ENCODE measurements at places on chromosomes 5 and 9. TPM values are rescaled to one million over a fixed set of nuclear protein-coding genes. Genes with fewer than 3 reads are reported as not detected.

MARCOL gene
- not detected for polyA plus RNA-seq

LRRC19 gene
- 17.0 TPM for polyA plus RNA-seq

TAS2R1 gene
- 0.30 TPM for polyA plus RNA-seq

ASPN gene
- polyA plus RNA-seq, result 13.9 TPM

CER1 gene
- polyA plus RNA-seq, result 2.3 TPM

TMEM203 gene
- polyA plus RNA-seq, result 46.4 TPM

DBN1 gene
- polyA plus RNA-seq, result 239 TPM

NAIP gene
- polyA plus RNA-seq, result 30.7 TPM

PPP3R2 gene
- not detected for polyA plus RNA-seq

PIP5KL1 gene
- polyA plus RNA-seq, result 1.5 TPM

DNA sequence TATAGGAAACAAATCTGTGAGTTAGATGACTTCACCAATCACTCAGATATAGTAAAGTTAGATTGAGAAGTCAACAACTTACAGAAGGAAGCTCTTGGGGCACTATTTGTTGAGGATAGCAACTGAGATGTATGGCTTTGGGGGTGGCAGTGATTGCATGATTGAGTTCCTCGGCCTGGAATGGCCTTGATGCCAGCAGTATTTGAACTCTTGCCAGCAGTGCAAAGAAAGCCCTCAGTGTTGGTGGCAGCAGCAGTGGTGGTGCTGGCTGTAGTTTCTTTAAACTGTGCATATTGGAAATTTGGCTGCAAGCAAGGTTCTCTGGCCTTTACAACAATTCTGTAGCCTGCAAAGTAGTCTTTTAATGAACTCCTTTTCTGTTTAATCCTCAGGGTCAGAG is 41.4 kb upstream of the PJA2 start:
- no peak for DNase-seq

- no peak for DNase-seq
Measured at GRCh38 chr5:177984584-177985206, 11.3 kb downstream of the PROP1 start.

- no peak for DNase-seq
Measured at GRCh38 chr5:119318256-119318894, 37.4 kb upstream of the TNFAIP8 start.

DNA sequence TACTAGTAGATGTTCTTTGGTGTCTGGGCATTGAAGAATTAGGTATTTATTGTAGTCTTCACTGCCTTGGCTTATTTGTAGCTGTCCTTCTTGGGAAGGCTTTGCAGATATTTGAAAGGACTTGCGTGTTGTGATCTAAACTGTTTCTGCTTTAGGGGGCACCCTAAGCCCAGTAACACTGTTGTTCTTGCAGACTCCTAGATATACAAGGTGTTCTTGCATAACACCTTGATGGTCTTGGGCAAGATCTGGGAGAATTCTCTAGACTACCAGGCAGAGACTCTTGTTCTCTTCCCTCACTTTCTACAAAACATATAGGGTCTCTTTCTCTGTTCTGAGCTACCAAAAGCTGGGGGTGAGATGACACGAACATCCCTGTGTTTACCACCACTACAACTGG is 179.1 kb downstream of the FAM170A start:
- DNase-seq, result no peak

DNA sequence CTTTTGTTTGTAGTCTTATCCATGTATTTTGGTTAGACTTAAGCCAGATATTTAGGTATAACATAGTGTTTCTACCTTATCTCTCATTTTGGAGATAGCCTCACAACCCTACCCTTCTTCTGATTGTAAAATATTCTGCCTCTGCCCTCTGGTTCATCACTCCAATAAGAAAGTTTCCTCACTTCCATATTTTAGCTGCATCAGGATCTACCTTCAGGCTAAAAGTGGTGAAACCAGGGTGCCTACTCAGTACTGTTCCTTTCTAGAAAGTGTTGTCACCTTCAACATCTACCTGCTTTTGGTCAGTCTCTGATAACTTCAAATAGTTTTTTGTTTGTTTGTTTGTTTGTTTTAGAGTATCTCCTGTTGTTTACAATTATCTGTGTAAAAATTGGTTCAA is 294.6 kb downstream of the ANXA1 start:
- no peak for DNase-seq

DNA sequence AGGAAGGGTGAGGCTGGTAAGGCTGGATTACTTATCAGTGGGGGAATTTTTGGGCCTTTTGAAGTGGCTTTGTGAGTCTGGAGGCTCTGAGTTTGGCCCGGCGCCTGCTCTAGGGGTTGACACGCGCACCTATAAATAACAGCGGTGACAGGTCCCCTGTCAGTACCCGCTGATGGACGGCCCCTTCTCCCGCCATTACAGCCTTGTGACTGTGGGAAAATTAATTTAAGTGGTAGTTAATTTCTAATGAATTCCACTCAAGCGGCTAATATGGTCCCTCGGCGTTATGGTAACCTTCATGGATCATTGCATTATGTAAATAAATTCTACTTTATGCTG is 16.5 kb downstream of the MRPL36 start:
- no peak for DNase-seq

DNA sequence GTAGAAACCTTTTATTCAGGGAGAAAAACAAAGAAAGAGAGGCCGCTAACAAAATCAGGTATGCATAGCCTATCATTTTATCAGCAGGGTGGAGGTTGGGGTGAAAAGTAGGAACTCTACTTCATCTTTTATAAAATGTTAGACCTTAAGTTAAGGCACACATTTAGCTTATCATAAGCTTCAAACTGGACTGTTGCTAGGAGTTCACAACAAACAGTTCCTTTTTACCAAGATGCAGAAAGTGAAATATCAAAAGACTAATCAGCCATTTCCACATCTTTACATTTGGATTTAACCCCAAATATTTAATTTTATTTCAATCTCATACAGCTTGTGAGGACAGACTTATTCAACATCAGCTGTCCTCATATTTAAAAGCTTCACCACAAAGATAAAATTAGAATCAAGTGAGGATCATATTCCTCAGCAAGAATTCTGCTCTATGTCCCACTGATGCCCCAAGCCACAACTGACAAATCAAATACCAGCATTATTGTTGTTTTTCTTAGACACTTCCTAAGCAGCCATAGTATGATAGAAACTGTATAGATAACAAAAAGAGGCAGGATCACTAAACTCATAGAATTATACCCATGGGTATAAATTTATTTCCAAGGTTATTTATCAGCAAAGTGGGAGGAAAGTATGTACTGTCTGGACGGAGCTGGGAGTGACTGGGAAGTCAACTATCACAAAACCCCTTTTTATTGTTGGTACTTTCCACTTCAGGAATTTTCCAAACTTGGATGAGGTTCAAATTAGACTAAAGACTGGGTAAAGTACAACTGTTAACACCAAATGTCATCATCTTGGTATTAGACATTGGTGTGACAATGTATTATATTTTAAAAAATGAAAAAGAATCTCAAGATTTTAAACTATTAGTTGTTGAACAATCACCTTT is 29.9 kb upstream of the MYOT start:
- no peak for DNase-seq

- DNase-seq, result no peak
Measured at GRCh38 chr5:172713113-172713808, 57.7 kb downstream of the DUSP1 start.

DNA sequence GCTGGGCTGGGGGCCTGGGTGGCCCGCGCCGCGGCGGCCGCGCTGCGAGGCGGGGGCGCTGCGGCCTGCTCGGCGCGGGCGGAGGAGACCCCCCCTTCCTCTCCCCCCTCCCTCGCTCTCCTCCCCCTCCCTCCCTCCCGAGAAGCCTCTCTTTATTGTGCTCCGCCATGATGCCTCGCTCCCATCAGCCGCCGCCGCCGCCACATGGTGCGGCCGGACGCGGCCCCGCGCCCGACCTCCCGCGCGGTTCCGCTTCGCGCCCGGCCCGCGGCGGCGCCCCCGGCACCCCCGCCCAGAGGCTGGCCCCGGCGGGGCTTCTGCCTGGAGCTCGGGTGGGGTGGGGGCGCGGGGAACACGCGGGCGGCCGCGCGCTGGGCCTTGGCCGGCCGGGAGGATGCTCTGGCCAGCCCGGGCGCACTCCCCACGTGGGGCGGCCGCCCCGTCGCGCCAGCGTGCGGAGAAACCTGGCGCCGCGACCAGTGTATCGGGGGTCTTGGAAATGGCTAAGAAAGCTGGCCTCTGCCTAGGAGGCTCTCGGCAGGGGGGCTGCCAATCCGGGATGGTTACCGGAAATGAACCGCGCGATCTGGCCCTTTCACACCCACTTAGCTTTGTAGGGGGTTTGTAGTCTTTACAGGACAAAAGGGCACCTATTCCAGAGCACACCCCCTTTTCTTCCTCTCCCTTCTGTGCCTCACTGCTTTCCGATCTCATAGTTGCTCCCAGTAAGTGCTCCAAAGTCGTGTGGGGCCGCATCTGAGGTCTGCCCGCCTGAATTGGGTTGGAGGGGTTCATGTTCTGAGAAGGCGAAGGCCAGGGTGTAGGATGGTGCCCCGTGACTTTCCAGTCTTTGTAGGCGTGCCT is 1.0 kb downstream of the SET start:
- no peak for DNase-seq

- no peak for DNase-seq
Measured at GRCh38 chr9:1273859-1274258, 223.7 kb downstream of the DMRT2 start.

- DNase-seq, result no peak
Measured at GRCh38 chr5:36214436-36214835, 27.3 kb downstream of the NADK2 start.

DNA sequence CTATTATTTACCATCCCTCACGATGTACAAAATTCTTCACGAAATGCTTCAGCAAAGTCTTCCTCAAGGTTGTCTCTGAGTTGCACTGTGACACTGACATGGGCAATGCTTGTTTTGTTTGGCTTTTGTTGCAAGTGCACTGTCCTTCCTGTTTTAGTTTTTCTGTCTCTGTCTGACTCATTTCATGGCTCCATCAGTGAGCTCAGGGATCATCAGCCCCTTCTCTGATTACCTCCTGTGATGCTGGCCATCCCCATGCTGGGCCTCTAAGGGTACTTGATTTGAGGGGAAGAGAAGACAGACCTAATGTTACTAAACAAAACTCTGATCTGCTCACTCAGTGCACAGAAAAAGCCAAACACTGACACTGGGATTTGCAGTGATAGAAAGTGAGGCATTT is 37.6 kb upstream of the STX17 start:
- DNase-seq, result no peak

DNA sequence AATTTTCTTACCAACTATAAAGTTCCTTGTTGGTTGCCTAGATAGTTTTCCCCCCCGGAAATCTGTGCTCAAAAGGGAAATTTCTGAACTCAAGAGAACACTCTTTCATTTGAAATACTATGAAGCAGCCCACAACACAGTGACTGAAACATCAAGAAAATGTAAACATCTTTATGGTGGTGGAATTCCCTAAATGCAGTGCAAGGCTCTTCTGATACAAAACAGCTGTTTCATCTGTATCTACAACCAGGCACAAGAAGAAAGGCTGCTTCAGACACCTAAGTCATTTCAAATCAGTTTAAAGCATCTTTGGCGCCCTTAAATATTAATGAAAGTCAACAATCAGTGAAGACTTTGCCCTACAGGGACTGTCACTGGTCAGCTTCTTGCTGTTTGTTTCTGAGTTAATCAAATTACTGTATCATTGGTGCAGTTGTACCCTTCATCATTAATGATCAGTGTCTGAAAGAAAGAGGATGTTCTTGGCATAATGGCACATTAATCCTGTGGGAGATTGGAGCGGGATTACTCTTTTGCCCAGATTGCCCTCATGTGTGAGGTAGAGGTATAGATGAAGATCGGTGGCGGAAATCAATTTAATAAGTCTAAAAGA is 947.0 kb downstream of the NR2F1-AS1 start:
- DNase-seq, result peak; percentile 39

DNA sequence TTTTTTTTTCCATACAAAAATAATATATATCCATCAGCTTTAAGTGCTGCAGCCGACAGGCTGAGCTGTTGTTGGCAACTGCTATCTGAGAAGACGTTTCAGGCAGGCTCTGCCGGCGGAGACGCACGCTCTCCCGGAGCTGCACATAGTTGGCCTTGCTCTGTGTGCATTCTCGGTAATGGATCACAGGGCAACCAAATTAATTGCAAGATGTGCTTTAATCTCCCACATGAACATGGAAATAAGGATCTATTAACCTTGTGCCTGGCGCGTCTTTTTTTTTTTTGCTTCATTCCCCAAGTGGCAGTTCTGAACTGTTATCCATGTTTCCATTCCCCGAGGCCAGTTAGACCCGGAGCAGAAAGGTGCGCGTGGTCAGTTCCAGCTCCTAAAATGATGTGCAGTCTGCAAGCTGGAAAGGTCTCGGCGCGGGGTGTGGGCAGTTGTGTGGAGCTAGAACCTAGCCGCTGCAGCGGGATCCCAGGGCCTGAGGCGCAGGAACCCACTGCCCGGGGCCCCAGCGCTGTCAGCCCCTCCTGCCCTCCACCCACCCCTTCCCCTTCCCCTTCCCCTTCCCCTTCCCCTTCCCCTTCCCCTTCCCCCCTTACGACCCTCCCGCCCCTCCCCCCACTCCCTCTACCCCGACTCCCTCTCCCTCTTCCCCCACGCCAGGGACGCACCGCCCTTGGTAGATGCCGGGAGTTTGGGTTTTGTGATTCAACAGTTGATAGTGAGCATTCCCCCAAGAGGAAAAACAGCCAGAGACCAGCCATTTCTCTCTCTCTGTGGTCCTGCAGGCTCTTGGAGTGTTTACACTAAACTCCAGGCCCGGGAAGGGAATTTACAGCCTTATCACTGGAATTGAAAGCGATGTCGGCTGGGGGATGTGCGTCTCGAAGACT is 137.8 kb downstream of the CEP120 start:
- DNase-seq, result peak; percentile 27

GRCh38 chr9:84271921-84272556 is 68.5 kb downstream of the SLC28A3 start:
- no peak for DNase-seq

DNA sequence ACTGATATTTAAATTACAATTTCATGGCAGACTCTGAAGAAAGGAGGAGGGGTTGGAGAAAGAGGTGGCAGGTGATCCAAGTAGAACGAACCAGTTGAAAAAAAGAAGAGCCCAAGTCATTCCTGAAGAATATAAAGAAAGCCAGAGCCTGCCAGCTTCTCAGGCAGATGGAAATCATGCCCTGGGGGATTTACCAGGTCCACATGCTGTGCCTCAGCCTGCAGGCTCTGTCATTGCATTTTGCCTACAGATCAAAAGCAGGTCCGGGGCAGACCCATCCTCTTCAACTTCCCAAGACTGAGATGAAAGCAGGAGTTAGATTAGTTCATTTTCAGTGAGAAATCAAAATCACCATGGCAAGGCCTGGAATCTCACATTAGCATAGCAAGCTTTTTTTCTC is 48.5 kb downstream of the GDNF start:
- no peak for DNase-seq

GRCh38 chr9:118674942-118675341 is 694.3 kb downstream of the BRINP1 start:
- DNase-seq, result no peak
